Cerebellum (tissue), 4 donors: ENCODE measurements at places on chromosomes 3 and 15. TPM values are rescaled to one million over a fixed set of nuclear protein-coding genes. Genes with fewer than 3 reads are reported as not detected.

DNA sequence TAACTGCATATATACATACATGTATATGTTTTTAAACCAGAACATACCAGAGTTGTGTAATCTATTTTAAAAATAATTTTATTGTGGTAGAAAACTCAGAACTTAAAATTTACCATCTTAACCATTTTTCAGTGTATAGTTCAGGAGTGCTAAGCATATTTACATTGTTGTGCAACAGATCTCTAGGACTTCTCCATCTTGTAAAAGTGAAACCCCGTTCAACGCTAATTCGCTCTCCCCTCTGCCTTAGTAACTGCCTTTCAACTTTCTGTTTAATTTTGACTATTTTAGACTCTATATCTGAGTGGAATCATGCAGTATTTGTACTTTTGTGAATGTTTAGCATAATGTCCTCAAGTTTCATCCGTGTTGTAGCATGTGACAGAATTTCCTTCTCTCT, 51.8 kb upstream of the SSR3 start:
- no peak for DNase-seq

GRCh38 chr15:48999314-48999713, 35.6 kb upstream of the SHC4 start:
- no peak for DNase-seq

- DNase-seq = no peak
These were observed 12.7 kb upstream of the OXSR1 start for GRCh38 chr3:38152609-38153008.

DNA sequence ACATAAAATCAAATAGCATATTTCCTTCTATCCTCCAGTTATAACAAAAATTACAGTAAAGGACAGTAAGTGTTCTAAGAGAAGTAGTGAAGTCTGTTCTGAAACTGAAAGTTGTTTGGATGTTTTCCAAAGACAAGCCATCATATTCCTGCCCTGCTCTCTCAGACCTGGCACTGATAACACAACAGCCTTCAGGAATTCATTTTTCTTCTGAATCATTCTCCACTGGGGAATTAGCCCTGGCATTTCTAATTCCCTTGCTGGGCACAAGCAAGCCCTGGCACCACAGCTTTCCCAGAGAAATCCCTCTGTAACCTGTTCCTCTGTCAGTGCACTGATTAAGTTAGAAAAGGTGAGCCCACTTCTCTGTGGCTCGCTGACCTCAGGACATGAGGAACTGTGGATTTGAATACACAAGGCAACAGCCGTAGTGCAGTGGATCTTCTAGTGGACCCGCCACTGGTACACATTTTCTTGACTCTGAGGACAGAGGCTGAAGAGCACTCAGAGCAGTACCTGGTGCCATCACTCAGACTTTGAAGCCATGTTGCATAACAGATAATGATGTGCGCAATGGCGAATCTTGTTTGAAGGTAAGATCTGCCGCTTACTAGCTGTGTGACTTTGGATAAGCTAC, 61.6 kb downstream of the WWTR1 start:
- DNase-seq = no peak

DNA sequence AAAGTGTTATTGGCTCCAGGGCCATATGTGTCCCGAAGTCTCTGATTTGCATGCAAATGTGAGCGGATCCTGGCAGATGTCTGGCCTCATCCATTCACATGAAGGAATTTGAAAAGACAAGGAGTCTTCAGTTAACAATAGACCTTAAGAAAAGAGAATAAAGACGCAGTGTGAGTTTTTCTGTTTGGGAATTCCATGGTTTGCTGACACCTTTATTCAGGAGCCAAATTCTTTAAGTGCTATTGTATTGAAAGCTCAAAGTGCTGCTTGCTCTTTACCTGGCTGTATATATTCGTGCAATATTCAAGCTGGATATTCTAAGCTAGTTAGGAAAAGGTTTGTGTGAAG, 2.2 kb downstream of the LRRN1 start:
- DNase-seq = no peak

- no peak for DNase-seq
These were observed 10.3 kb downstream of the AP3S2 start for GRCh38 chr15:89883518-89883917.

DNA sequence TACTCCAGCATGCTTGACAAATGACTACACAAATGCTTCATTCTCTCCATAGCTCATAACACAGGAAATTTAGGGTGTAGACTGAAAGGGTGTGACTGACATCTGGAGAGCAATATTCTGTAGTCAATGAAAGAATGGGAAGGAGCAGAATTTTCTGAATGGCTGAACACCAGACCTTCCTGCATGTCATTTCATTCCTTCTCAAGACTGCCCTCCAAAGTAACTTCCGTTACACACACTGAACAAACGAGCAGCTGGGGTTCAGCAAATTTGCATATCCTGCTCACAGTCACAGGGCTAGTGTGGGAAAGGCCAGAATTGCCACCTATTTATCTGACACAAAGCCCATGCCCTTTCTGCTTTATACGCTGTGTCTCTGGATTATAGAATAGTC, 325.0 kb upstream of the CFAP20DC start:
- DNase-seq = no peak

DNA sequence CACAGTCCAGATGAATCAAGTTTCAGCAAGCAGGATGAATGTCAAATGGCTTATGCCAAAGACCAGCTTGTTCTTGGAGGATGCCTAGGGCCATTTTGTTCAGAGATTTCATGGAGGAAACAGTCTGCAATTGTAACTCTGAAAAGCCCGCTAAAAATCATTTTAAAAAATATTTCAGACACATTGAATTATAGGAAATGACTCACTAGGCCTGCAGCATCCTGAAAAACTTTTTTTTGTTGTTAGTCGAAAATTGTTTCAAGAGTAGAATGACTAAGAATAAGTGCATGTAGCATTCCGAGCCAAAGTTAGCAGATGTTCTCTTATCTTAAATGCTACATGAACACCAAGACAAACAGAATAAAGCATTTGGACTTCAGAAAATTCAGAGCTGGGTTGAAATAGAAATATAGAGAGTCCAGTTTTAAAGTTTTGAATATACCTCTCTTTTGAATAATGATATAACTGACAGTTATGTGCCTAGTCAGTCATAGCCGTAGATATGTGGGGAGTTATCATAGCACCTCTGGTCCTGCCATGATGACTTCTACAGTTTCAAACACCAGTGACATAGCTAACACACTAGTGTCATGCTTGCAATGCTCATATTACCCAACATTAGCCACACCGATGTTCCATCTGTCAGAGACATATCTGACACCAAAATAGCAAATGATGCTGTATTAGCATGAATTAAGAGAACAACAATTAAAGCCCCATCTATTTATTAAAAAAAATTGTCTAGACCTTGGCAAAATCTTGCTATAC, 1462.8 kb upstream of the GBE1 start:
- DNase-seq = no peak

DNA sequence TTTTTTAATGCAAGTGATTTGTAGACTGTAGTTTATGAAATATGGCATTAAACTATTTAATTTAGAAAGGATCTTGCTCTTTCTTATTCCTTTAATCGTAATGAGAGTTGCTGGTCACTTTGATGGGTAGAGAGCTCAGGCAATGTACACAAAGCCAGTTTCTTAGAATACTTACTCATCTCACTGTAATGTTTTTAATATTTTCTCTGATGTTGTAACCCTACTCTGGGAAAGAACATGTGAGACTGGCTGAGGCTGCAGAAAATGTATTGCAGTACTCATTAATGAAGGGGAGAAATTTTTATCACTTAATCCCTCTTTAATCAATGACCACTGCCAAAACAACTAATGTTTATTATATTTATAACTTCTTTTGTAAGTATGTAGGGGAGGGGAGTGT, 479.4 kb upstream of the KCNMB2 start:
- DNase-seq = no peak

- peak; percentile 45 for DNase-seq
These were observed 95.0 kb downstream of the VGLL4 start for GRCh38 chr3:11548721-11549131.

- no peak for DNase-seq
These were observed 34.5 kb downstream of the ZBTB11 start for GRCh38 chr3:101642441-101642840.

DNA sequence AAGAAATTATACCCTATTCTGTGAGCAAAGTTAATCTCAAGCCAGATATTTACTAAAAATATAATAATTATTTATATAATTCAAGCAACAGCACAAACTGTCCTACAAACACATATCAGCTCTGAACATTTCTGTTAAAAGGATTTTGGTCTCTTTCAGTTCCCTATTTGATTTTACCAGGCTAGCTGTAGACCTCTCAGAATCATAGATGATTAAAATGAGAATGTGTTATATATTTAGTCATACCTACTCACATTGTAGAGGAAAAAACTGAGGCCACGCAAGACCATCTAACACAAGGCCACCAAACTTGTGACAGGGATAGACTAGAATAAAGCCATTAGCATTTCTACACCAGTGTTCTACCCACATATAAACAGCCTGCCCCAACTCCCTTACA, 28.5 kb downstream of the ACKR4 start:
- no peak for DNase-seq

DNA sequence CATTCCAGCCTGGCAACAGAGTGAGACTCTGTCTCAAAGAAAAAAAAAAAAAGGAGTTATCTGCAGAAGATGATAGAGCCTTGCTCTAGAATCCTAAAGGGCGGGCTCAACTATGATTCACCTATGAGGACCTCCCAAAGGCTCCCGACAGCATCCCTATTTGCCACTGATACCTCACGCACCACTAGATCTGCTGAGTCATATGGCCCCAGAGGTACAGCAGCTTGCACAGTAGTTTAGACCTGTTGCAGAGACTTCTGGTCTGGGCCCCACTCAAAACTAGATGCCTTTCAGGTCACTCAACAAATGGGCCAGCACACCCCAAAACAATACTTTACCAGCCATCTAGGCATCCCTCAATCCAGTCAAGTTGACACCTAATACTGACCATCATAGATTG, 38.1 kb upstream of the PTX3 start:
- no peak for DNase-seq

- DNase-seq = no peak
These were observed 6.6 kb upstream of the KBTBD8 start for GRCh38 chr3:66991459-66991858.

DNA sequence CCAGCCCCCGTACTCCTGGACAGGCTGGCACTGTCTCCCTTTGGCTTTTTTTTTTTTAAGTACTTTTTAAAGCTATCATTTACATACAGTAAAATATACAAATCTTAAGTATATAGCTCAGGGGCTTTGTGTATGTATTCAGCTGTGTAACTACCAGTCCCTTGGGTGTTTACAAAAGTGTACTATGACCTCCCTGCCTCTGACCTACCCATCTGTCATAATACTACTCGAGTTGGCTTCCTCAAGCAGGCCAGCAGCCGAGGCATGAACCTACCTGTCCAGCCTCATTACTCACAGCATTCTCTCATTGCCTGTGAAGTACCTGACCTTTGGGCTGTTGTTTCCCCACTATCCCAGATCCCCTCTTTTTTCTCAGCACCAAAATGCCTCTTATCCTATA, 33.2 kb downstream of the ABHD2 start:
- DNase-seq = no peak

- DNase-seq = no peak
These were observed 56.7 kb upstream of the LMOD3 start for GRCh38 chr3:69178838-69179739.

GRCh38 chr3:48289659-48290058, 43.8 kb downstream of the SPINK8 start:
- DNase-seq = no peak

- DNase-seq = no peak
These were observed 4.6 kb upstream of the SIN3A start for GRCh38 chr15:75455982-75456531.

DNA sequence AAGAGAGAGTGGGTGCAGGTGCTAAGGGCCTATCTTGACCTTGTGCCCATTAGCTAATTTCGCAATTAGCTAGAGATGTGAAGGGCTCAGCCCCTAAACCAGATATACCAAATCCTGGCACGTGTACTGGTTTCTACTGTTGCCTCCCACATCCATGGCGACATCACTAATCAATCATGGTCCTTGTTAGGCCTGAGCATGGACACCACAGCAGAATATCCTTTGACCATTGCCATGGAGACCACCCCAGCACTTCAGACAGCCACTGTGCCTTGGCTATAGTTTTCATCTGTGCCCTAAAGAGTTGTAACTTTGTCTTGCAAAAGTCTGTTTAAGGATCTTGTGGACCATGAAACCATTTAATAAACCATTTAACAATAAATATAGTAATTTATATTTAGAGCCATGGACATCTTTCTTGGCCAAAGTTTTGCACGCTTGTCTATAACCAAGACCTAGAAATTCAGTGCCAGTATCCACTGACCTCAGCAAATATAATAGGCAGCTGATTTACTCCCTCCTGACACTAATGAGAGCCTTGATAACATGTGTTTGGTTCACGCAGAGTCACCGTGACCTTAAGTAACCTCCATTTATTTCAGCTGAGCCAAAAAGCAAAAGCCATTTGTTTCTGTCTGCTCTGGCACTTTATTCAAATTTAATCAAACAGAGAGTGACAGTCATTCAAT, 43.4 kb downstream of the COLQ start:
- no peak for DNase-seq

- no peak for DNase-seq
These were observed 15.0 kb upstream of the EHD4 start for GRCh38 chr15:41987246-41987924.

GRCh38 chr3:38003371-38003816, 12.8 kb downstream of the VILL start:
- no peak for DNase-seq

DNA sequence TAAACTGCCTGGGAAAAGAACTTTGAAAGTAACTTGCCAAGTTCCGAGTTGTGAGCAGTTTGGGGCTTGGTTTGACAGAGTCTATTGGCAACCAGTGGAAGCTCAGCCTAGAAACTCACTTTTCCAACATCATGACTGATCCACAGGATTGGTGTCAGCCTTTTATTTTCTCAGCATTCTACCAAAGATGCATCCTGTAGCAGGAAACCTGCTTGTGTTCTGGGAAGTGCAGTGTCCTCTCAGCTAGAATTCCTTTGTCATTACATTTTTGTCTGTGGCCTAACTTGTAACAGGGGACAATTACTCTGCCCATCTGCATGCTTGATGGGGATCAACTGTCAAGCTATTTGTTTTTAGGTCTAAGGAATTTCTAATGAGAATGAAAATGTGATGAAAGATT, 116.7 kb upstream of the LMOD3 start:
- DNase-seq = no peak

GRCh38 chr3:133138017-133138416, 99.8 kb downstream of the TMEM108 start:
- no peak for DNase-seq

- DNase-seq = no peak
These were observed 376 bp downstream of the KPNA4 start for GRCh38 chr3:160564949-160565441.

GRCh38 chr3:108437439-108437838, 73.0 kb downstream of the MYH15 start:
- no peak for DNase-seq

- peak; percentile 37 for DNase-seq
These were observed 296.7 kb downstream of the PTPRG start for GRCh38 chr3:61858054-61858453.

The ITIH1 gene
- total RNA-seq = 0.18 TPM

The CHRD gene
- total RNA-seq = 10.3 TPM

The FILIP1L gene
- 5.3 TPM for total RNA-seq

The GAP43 gene
- 125 TPM for total RNA-seq

The KBTBD8 gene
- 9.0 TPM for total RNA-seq

The LRRC3B gene
- 130 TPM for total RNA-seq

The TRIM69 gene
- total RNA-seq = 34.3 TPM

The RBSN gene
- 44.3 TPM for total RNA-seq

The NUTM1 gene
- not detected for total RNA-seq

The ZMYND10 gene
- total RNA-seq = 5.4 TPM
